ENCODE measurements at places on chromosomes 16 and 17.
A peak's percentile ranks its signal among the peaks of the same experiment; 100 is the strongest.

- DNase-seq = no peak
Observed at GRCh38 chr16:30758988-30759491, 2.8 kb downstream of the CFAP119 start.

GRCh38 chr17:79581324-79581932 lies 29.4 kb downstream of the RBFOX3 start:
- peak; percentile 97 for DNase-seq

DNA sequence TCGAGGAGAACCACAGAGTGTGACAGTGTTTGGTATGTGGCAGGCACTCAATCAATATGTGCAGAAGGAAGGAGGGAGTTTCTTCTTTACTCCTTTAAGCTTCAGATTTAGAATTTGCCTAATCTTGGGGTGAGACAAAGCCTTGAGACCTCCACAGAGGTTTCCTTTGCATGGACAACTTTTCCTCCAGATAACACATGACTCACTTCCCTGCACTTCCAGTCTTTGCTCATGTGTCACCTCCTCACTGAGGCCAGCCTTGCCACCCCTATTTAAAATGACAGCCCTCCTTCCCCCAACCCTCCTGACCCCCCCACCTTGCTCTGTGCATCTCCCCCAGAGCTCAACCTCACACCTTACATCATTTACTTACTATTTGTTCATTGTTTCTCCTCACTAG lies 17.4 kb upstream of the NOS2 start:
- no peak for DNase-seq

DNA sequence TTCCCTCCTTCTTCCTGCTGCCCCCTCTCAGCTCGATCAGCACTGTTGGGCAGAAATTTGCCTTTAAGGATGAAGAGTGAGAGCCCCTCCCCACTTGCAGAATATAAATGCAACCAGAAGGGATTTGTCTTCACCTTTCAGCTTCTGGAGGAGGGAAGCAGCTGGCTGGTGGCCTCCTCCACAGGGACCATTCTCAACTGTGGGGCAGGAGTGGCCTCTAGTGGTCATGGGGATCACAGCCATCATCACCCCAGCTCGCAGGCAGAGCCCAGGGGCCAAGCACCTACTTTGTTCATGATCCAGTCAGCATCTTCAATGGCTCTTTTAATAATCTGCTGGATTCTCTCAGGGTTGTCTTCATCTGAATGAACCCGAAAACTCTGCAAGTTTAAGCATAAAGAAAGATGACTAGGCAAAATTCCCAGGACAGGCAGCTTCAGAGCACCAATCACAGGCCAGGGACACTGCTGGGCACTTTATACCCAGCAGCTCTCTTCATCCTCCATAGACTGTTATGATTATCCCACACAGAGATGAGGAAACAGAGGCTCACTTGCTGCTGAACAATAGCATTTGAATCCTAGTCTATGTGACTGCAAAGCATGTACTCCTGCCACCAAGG lies 13.1 kb downstream of the LYRM9 start:
- DNase-seq = peak; percentile 86

- DNase-seq = no peak
Observed at GRCh38 chr16:76946879-76947278, 244.1 kb upstream of the MON1B start.

GRCh38 chr16:89708481-89708931 lies 7.0 kb upstream of the SPATA2L start:
- no peak for DNase-seq

DNA sequence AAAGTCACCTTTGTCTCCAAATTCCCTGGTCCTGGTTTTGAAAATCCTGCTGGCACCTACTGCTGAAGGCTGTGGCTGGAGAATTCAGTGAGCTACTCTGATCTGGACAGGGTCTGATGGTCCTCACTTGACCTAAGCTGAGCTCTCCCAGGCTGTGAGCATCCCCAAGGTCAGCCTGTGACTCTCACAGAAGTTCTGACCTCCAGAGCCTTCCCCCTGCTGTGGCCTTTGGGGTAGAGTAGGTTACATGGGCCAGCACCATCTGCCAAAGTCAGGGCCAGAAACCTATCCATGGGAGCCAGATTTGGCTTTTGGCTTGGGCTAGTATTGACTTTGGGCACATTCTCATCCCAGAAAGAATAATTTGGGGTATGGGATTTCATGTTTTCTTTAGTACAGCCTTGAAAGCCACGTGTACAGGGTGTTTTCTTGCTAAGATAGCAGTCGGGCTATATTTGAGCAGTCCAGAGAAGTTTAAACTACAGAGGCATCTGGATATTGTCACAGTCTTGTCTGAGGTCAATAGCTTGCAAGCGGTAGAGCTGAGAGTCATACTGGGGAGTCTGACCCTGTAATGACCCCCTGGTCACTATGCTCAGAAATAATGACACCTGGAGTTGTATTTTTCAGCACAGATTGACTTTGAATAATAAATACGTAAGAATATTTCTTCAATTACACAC lies 6.2 kb upstream of the AGRP start:
- no peak for DNase-seq

All from G401 (cell line).